ENCODE measurements at places on chromosomes 2 and 18.

- DNase-seq, result peak; percentile 31
Observed at GRCh38 chr2:100603948-100604633, 41.3 kb downstream of the PDCL3 start.

- no peak for DNase-seq
Observed at GRCh38 chr2:152510621-152511020, 175.6 kb downstream of the FMNL2 start.

DNA sequence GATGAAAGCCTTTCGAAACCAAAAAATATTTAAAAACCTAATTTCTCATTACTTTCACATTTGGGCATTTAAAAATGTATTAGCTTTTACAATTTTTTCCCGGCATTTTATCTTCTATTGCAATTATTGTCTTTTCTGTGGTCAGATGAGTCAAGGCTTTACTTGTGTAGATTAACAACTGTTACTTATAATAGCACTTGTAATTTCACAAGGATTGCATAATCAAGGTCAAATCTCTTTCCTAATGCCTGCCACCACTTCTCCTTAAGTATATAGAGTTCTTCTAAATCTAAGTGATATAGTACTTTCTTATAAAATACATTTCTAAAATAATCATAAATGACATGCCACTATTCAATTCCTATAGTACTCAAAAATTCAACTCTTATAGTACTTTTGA, 67.2 kb downstream of the SLC8A1 start:
- no peak for DNase-seq

- no peak for DNase-seq
Observed at GRCh38 chr18:67846422-67847098, 330.0 kb upstream of the DSEL start.

GRCh38 chr2:19900931-19901441, 797 bp downstream of the TTC32 start:
- peak; percentile 26 for DNase-seq

GRCh38 chr18:34758378-34758948, 48.4 kb downstream of the DTNA start:
- DNase-seq, result no peak

- no peak for DNase-seq
Observed at GRCh38 chr2:13052547-13052946, 335.8 kb downstream of the TRIB2 start.

DNA sequence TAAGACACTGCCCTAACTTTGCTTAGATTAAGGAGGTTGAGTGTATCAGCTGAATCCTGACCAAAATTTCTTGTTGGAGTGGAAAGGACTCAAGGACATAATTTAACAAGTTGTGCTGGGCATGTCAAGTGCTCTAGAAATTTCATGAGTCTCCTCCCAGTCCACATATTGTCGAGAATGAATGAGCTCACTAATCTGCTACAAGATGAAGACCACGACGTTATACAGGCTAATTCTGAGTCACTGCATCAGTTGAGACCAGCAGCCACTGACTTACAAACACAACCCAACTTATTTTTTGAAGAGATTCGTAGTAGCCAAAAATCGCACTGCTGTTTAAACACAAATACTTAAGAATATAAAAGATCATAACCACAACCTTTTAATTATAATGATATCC, 28.7 kb upstream of the SLC8A1 start:
- DNase-seq, result no peak

- DNase-seq, result no peak
Observed at GRCh38 chr2:239760596-239760995, 264.5 kb downstream of the NDUFA10 start.

GRCh38 chr2:240702640-240703011, 11.0 kb downstream of the AQP12A start:
- DNase-seq, result no peak

DNA sequence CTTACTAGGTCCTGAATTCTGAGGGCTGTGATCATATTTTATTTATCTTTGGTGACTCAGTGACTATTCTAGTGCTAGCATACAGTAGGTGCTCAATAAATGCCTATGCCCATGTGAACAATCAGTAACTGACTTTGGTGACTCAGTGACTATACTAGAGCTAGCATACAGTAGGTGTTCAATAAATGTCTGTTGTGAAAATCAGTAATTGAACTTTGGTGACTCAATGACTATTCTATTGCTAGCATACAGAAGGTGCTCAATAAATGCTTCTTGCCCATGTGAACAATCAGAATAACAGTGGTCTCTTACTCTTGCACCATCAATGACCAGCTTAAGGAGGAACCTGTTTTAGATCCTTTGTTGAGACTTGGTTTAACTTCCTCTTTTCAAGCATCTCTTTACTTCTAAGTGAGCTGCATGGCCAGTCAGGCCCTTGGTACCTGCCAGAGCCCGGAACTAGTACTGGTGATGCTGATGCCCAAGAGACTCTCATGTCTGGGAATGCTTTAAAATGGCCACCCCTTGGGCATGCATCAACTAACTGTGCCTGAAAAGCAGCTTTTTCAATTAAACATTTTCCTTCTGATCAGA, 214.9 kb upstream of the SPRED2 start:
- DNase-seq, result no peak

All from globus pallidus (tissue), 1 donor.